Right lung (tissue), 10 donors: ENCODE measurements at places on chromosomes 12 and 14. TPM values are rescaled to one million over a fixed set of nuclear protein-coding genes. Genes with fewer than 3 reads are reported as not detected.

LRCOL1 gene
- polyA plus RNA-seq = 0.85 TPM

LRRC10 gene
- polyA plus RNA-seq = not detected

ANKS1B gene
- polyA plus RNA-seq = 18.4 TPM

ANG gene
- 8.7 TPM for polyA plus RNA-seq

COL2A1 gene
- 67.3 TPM for polyA plus RNA-seq

CCDC175 gene
- 0.26 TPM for polyA plus RNA-seq

DAO gene
- not detected for polyA plus RNA-seq

GNG2 gene
- polyA plus RNA-seq = 99.1 TPM

SLC2A14 gene
- 0.85 TPM for polyA plus RNA-seq

OLR1 gene
- 1.8 TPM for polyA plus RNA-seq

PRH2 gene
- 0.49 TPM for polyA plus RNA-seq

RGS6 gene
- polyA plus RNA-seq = 2.8 TPM

FAM90A1 gene
- 3.6 TPM for polyA plus RNA-seq

TULP3 gene
- 40.2 TPM for polyA plus RNA-seq

P2RX2 gene
- 4.9 TPM for polyA plus RNA-seq

NT5DC3 gene
- 4.7 TPM for polyA plus RNA-seq

XRCC3 gene
- 26.7 TPM for polyA plus RNA-seq

ABHD12B gene
- polyA plus RNA-seq = 0.56 TPM

CISTR gene
- polyA plus RNA-seq = not detected

RAN gene
- polyA plus RNA-seq = 534 TPM

IRAK3 gene
- polyA plus RNA-seq = 21.6 TPM

ATP6V1D gene
- 85.0 TPM for polyA plus RNA-seq

MDM2 gene
- 129 TPM for polyA plus RNA-seq

EPYC gene
- polyA plus RNA-seq = not detected

WSCD2 gene
- polyA plus RNA-seq = 0.85 TPM
